ENCODE measurements at places on chromosomes 6 and 20.

GRCh38 chr20:38706509-38706908, 17.8 kb upstream of the SLC32A1 start:
- no peak for DNase-seq

GRCh38 chr20:13089950-13090469, 81.2 kb downstream of the SPTLC3 start:
- no peak for DNase-seq

DNA sequence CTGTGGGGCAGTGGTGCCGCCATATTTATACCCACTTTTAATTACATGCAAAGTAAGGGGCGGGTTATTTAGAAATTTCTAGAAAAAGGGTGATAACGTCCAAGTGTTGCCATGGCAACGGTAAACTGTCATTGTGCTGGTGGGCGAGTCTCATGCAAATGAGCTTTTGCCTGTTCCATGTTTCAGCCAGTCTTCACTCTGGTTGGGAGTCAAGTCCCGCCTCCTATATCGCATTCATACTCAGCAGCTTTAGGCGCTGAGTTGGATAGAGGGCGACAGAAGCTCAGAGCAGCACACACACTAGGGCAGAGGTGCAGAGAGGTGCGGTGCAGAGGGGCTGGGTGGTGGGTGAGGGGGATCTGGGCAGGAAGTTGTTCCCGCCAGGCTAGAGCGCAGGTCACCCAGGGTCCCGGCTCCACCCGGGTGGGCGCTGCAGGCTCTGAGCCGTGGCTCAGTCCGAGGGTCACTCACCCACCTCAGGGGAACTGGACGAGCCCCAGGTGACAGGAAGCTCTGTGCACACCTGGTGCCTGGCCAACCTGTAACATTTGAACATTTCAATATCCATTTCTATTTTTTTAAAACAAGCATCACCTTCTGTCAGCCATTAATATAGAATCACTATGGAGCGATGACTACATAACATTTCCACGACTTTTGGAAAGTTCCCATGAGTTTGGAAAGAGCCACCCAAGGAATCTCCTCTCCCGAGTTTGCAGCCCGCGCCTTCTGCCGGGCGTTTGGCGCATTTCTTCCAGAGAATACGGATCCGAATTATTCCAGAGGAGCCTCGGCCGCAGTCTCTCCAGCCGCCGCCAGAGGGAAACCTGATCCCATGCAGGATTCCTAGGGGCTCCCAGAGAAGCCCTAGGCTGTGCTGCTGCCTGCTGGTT, 89.1 kb upstream of the PHACTR3 start:
- DNase-seq = peak; percentile 57

GRCh38 chr20:14915356-14915755, 577.9 kb upstream of the FLRT3 start:
- DNase-seq = no peak

DNA sequence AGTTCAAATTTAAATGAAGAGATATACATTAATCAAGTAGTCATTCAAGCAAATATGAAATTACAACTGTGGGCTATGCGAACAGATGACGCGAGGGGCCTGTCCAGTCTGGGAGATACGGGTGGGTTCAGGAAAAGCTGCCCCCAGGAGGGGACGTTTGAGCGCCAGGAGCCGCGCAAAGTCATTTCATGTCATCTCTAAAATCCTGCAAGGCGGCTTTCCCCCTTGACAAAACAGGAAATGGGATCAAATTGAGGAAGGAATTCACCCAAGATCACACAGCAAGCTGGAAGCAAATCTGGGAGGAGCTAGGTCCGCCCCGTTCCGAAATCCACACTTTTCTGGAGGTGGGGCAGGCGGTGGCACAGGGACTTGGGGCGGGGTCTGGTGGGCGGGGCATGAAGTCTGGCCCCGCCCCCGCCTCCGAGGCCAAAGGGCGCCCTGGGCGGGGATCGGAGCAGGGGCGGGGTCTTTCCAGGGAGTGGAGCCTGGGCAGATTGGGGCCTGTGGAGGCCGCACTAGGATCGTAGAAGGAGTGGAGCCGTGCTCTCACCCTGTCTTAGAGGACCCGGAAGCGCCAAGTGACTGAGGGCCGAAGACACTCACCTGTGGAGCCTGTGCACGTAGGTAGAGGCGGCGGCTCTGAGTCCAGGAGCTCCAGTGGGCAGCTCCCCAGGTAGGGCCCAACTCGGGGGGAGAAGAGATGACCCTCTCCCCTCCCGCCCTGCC, at the start of gene LPIN3:
Gene LPIN3, plus strand, starts transcription at position 495 of the 729 bp plus-strand sequence. CDS start 4,983 bp downstream, outside the sequence.
- peak; percentile 90 for DNase-seq

DNA sequence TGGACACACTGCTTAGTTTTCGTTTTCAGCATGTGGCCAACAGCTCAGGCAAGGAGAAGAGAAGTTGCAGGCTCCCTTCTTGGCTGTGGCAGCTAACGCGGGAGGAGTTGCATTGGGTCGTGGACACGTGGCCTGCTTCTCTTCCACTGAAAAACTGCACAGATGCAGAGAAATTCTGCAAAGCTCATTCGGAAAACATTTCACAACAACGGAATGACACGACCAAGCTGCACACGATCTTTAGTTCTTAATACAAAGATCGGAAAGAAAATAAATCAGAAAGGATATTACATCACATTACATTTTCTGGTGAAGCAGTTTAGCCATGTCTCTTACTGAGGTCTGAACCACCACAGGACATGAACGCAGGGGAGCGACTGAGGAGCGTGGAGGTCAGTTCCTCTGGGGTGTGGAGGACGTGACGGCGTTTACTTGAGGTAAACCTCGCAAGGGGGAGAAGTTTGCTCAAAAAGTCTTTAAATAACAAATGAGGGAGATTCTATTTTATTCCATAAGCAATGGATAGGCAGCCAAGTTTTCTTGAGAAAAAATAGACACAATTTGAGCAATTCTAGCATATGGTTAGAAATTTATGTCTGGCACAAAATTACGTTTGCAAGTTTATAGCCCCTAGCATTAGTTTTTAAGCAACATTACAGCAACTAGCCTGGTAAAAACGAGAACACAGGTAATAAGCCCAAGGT, 178.3 kb downstream of the THBS2 start:
- DNase-seq = no peak

- peak; percentile 98 for DNase-seq
Measured at GRCh38 chr20:34713194-34713943, 9.2 kb downstream of the TP53INP2 start.

Measured in hematopoietic multipotent progenitor cell treated with erythropoietin and hydrocortisone succinate and interleukin-3 and kit ligand, for 4 days (in vitro differentiated cells).